Epithelial cell of alveolus of lung (primary cell): ENCODE measurements at places on chromosomes 5 and 9. TPM values are rescaled to one million over a fixed set of nuclear protein-coding genes. Genes with fewer than 3 reads are reported as not detected.

The SLU7 gene
- 40.1 and 77.3 TPM in 2 replicates for total RNA-seq

The EQTN gene
- not detected in 2 replicates for total RNA-seq

The MIER3 gene
- 11.8 and 43.6 TPM in 2 replicates for total RNA-seq

The RAPGEF6 gene
- total RNA-seq, result 8.0 TPM in 2 replicates

The PRDM9 gene
- not detected in 2 replicates for total RNA-seq

The GRIN1 gene
- total RNA-seq, result not detected in 2 replicates

The NR2F1-AS1 gene
- total RNA-seq, result 25.6 and 33.9 TPM in 2 replicates

The PRRC1 gene
- 70.9 and 72.3 TPM in 2 replicates for total RNA-seq

The DMRTA1 gene
- total RNA-seq, result 0.26 TPM in 1 of 2 replicates, not detected in the other

The DNLZ gene
- 23.0 and 29.3 TPM in 2 replicates for total RNA-seq

The CARD9 gene
- total RNA-seq, result 1.2 and 4.7 TPM in 2 replicates

The GABBR2 gene
- total RNA-seq, result 4.2 and 7.4 TPM in 2 replicates

The MTAP gene
- 27.0 and 143 TPM in 2 replicates for total RNA-seq

The HEMGN gene
- total RNA-seq, result not detected in 2 replicates

The C5orf58 gene
- total RNA-seq, result 1.4 TPM in 1 of 2 replicates, not detected in the other

The BARHL1 gene
- total RNA-seq, result not detected in 2 replicates
